A549 treated with ZK216348 at 1 μM for 4 hours (cell line): ENCODE measurements at places on chromosomes 16 and 17. TPM values are rescaled to one million over a fixed set of nuclear protein-coding genes. Genes with fewer than 3 reads are reported as not detected.

The GALR2 gene
- 0.27 to 2.0 TPM (median 1.7 TPM) in 5 replicates for total RNA-seq

The SECTM1 gene
- total RNA-seq = 1.4 to 4.2 TPM (median 1.8 TPM) in 5 replicates

The UBE2Z gene
- 118 to 139 TPM (median 126 TPM) in 5 replicates for total RNA-seq

The MAPT gene
- total RNA-seq = 1.0 to 2.5 TPM (median 1.7 TPM) in 5 replicates

The PRR29 gene
- total RNA-seq = 0.66 to 1.8 TPM (median 0.68 TPM) in 5 replicates

The CCL4 gene
- not detected in 5 replicates for total RNA-seq

The NDRG4 gene
- 22.3 to 27.5 TPM (median 23.6 TPM) in 5 replicates for total RNA-seq

The DNAH3 gene
- total RNA-seq = 0.05 to 0.20 TPM (median 0.19 TPM) in 5 replicates

The KRTAP3-2 gene
- total RNA-seq = not detected in 5 replicates

The CFAP97D1 gene
- total RNA-seq = not detected in 5 replicates

The SLC47A2 gene
- total RNA-seq = 0.09 to 0.16 TPM (median 0.14 TPM) in 4 of 5 replicates, not detected in the other

The KIF2B gene
- not detected in 5 replicates for total RNA-seq

The CCL17 gene
- total RNA-seq = not detected in 5 replicates

The PVALEF gene
- total RNA-seq = not detected in 5 replicates

The TOP2A gene
- 134 to 262 TPM (median 221 TPM) in 5 replicates for total RNA-seq

The KRT31 gene
- not detected in 5 replicates for total RNA-seq

The COL1A1 gene
- total RNA-seq = 4.5 to 10.2 TPM (median 8.2 TPM) in 5 replicates

The TP53TG3F gene
- 0.07 to 0.26 TPM in 2 of 5 replicates, not detected in the others for total RNA-seq

The GGA3 gene
- 25.1 to 35.6 TPM (median 29.2 TPM) in 5 replicates for total RNA-seq

The TBX21 gene
- 0.13 to 0.15 TPM in 2 of 5 replicates, not detected in the others for total RNA-seq

The CSF3 gene
- total RNA-seq = 0.19 to 0.68 TPM (median 0.22 TPM) in 4 of 5 replicates, not detected in the other

The SRCIN1 gene
- total RNA-seq = 0.84 to 4.3 TPM (median 2.4 TPM) in 5 replicates

The CTF1 gene
- total RNA-seq = 0.14 to 0.32 TPM (median 0.30 TPM) in 3 of 5 replicates, not detected in the others

The NPIPA7 gene
- 6.1 to 13.5 TPM (median 12.3 TPM) in 5 replicates for total RNA-seq

The TTYH2 gene
- 2.0 to 3.7 TPM (median 2.0 TPM) in 5 replicates for total RNA-seq

The SNAI3 gene
- total RNA-seq = 0.14 to 0.15 TPM in 2 of 5 replicates, not detected in the others

The GP1BA gene
- not detected in 5 replicates for total RNA-seq

The MT1G gene
- total RNA-seq = not detected in 5 replicates

The CCL16 gene
- total RNA-seq = not detected in 5 replicates

The TMEM106A gene
- 0.80 to 1.8 TPM (median 0.97 TPM) in 5 replicates for total RNA-seq

The APOBR gene
- total RNA-seq = 0.07 to 0.08 TPM (median 0.08 TPM) in 3 of 5 replicates, not detected in the others

The DYNLRB2 gene
- 0.69 to 0.93 TPM in 2 of 5 replicates, not detected in the others for total RNA-seq

The CCL8 gene
- total RNA-seq = not detected in 5 replicates

The TEKT5 gene
- total RNA-seq = not detected in 5 replicates

The GJC1 gene
- 23.1 to 35.8 TPM (median 29.3 TPM) in 5 replicates for total RNA-seq

The BRICD5 gene
- total RNA-seq = 2.8 to 6.7 TPM (median 5.2 TPM) in 5 replicates

The CPNE2 gene
- 35.2 to 46.4 TPM (median 42.1 TPM) in 5 replicates for total RNA-seq

The VAT1L gene
- total RNA-seq = not detected in 5 replicates

The PDILT gene
- total RNA-seq = not detected in 5 replicates

The KRTAP17-1 gene
- total RNA-seq = not detected in 5 replicates

The MMP28 gene
- total RNA-seq = 2.7 to 8.4 TPM (median 7.1 TPM) in 5 replicates

The KCNAB3 gene
- total RNA-seq = 1.8 to 4.1 TPM (median 2.5 TPM) in 5 replicates

The GFER gene
- total RNA-seq = 29.3 to 47.4 TPM (median 42.7 TPM) in 5 replicates

The CHST5 gene
- 0.08 TPM in 1 of 5 replicates, not detected in the others for total RNA-seq

The PIPOX gene
- 0.15 to 0.35 TPM in 2 of 5 replicates, not detected in the others for total RNA-seq

The SOX8 gene
- 1.2 to 2.0 TPM (median 1.7 TPM) in 5 replicates for total RNA-seq

The SEZ6 gene
- not detected in 5 replicates for total RNA-seq

The RDM1 gene
- total RNA-seq = 2.7 to 6.7 TPM (median 3.7 TPM) in 5 replicates

The NPIPA3 gene
- 1.3 to 2.3 TPM (median 1.8 TPM) in 5 replicates for total RNA-seq

The SRP68 gene
- 74.3 to 88.7 TPM (median 83.4 TPM) in 5 replicates for total RNA-seq

The SCIMP gene
- not detected in 5 replicates for total RNA-seq

The PPP1R27 gene
- total RNA-seq = 0.15 TPM in 1 of 5 replicates, not detected in the others

The KAT7 gene
- total RNA-seq = 24.7 to 29.5 TPM (median 26.8 TPM) in 5 replicates

The TVP23A gene
- 0.06 to 0.21 TPM in 2 of 5 replicates, not detected in the others for total RNA-seq

The WNT9B gene
- total RNA-seq = not detected in 5 replicates

The SAMD14 gene
- total RNA-seq = 0.37 to 0.61 TPM (median 0.51 TPM) in 5 replicates

The ASPSCR1 gene
- 16.0 to 28.1 TPM (median 27.1 TPM) in 5 replicates for total RNA-seq
